ENCODE measurements at places on chromosomes 4 and X.

GRCh38 chr4:7070729-7071511, 3.1 kb upstream of the GRPEL1 start:
- peak; percentile 23 for DNase-seq

GRCh38 chr4:6574747-6575502, at the start of gene MAN2B2:
MAN2B2 (plus strand) TSS chr4:6575189; CDS start chr4:6575211, 22 bp downstream.
- DNase-seq: peak; percentile 63

- DNase-seq: no peak
Observed at GRCh38 chrX:125439194-125439849, 119.7 kb downstream of the TEX13C start.

- no peak for DNase-seq
Observed at GRCh38 chrX:46737041-46737440, 21.9 kb downstream of the SLC9A7 start.

GRCh38 chr4:109465069-109465468, 31.5 kb downstream of the SEC24B start:
- DNase-seq: no peak

All from NCI-H1048 (cell line).